Activated CD8-positive, alpha-beta memory T cell treated with anti-CD3 and anti-CD28 coated beads for 24 hours (primary cell): ENCODE measurements at places on chromosomes 2 and 18.

GRCh38 chr2:174965992-174966744 is 39.0 kb downstream of the CHN1 start:
- DNase-seq, result no peak

- DNase-seq, result no peak
Measured at GRCh38 chr2:127371037-127371436, 16.7 kb downstream of the MAP3K2 start.

DNA sequence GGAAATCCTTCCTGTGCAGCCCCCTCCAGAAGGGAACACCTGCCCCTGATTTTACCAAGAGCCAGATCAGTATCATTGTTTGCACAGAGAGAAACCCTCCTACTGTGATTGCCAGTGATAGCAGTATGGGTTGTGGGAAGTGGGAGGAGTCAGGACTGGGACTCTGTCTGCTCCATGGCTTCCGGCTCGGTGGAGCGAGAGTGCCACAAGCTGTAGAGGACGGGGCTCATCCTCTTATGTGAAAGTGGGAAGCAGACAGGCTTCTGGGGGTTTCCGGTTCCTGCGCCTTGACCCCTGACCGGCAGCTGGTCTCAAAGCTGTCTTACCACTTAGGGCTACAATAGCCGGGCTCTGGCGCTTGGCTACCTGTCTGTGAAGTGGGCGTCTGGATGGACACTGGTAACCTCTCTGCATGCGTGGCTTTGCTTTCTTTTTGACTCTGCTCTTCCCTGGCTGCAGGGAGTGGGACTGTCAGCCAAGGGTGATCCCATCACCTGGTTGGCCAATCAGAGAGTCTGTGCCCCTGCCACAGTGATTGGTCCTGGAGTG is 79.7 kb downstream of the BCL2L11 start:
- peak; percentile 50 for DNase-seq

GRCh38 chr2:42129947-42130346 is 39.2 kb upstream of the EML4 start:
- peak; percentile 17 for DNase-seq

- peak; percentile 79 for DNase-seq
Measured at GRCh38 chr2:8456151-8457091, 225.4 kb upstream of the ID2 start.

GRCh38 chr2:98771721-98772524 is 41.0 kb upstream of the MGAT4A start:
- peak; percentile 84 for DNase-seq

DNA sequence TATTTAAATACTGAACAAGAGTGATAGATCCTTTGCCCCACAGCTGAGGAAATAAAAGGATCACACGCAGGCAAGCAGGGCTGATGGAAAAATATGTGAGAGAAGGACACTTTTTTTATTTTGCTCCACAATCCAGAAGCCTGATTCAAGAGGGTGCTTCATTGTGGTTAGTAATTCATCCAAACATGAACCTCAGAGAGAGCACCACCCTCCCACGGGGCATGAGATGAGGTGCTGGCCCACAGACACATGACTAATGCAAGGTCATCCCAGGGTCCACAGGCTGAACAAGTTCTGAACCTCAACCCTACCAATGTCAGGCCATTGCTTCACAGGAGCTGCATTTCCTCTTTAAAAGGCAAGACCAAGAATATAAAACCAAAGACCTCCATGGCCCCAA is 239.6 kb downstream of the MREG start:
- DNase-seq, result no peak

GRCh38 chr2:219576505-219577388 is 4.6 kb downstream of the INHA start:
- no peak for DNase-seq
